Choroid plexus epithelial cell (primary cell): ENCODE measurements at places on chromosomes 1 and 21.

- DNase-seq, result peak; percentile 48
Measured at GRCh38 chr1:171256940-171257606, 8.8 kb downstream of the FMO1 start.

DNA sequence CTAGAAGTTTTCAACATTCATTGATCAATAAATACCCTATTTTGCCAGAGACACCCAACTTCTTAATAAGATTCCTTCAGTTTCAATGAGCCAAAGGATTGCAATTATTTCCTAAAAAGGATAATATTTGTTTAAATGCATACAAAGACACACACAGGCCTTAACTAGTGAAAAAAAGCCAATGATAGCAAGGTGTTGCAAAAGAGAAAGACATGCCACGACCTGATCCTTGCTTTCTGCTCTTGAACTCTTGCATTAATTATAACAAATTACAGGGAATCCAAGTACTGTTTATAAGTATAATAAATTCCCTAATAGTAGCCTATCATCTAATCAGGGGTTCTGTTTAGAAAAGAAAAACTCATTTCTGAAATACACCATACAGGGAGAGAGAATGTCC is 131.1 kb downstream of the PTPN14 start:
- DNase-seq, result no peak

DNA sequence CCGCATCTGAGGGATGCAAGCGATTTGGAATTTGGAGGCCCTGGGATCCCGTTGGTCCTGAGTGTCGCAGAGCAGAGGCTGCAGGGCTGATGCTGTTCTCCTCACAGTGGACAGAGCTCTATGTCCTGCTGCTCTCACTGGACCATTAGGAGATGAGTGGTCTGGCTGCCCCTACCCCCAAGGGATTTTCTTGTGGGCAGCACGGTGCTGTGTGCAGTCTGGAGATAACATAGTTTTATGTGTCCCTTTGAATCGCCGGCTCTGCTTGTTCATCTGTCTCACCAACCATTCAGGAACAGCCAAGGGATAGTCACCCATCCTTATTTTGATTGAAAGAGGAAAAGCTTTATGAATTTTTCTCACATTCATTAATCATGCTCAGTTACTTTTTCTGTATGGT is 49.9 kb downstream of the CHRM3 start:
- no peak for DNase-seq

DNA sequence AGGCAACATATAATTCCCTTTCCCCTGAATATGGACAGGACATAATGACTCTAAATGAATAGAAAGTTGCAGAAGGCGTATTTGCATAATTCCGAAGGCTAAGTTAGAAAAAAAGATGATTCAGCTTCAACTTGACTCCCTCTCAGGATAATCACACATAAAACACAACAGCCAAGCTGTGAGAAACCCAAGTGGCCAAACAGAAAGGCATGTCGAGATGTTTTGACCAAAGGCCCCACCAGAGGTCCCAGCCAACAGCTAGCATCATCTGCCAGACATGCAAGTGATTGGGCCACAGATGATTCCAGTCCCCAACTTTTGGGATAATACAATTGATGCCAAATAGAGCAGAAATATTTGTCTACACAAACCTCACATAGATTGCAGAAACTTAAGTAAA is 444.9 kb downstream of the LTN1 start:
- no peak for DNase-seq

GRCh38 chr1:52970149-52970548 is 43.1 kb downstream of the SCP2 start:
- DNase-seq, result peak; percentile 48

- no peak for DNase-seq
Measured at GRCh38 chr1:111938536-111938935, 50.9 kb downstream of the KCND3 start.
